ENCODE measurements at places on chromosomes 16 and 17. TPM values are rescaled to one million over a fixed set of nuclear protein-coding genes. Genes with fewer than 3 reads are reported as not detected.

GRCh38 chr17:74746376-74746775, 2.1 kb upstream of the NHERF1 start:
- no peak overlapping the region for H3K27ac ChIP-seq
- no peak for DNase-seq
- H3K27me3 ChIP-seq, result no peaks in the 10 kb centered on the region
- no peaks in the 10 kb centered on the region for H3K36me3 ChIP-seq
- H3K4me1 ChIP-seq, result peaks cover 11% of the 10 kb centered on the region
- H3K4me3 ChIP-seq, result no peak overlapping the region

The RRN3 gene
- 53.2 TPM for total RNA-seq

The SPATA32 gene
- not detected for total RNA-seq

The TPSD1 gene
- not detected for total RNA-seq

The SCARF1 gene
- 0.06 TPM for total RNA-seq

- DNase-seq, result peak; percentile 50
- no peak overlapping the region for H3K4me3 ChIP-seq
- peaks cover 27% of the 10 kb centered on the region for H3K4me1 ChIP-seq
- no peaks in the 10 kb centered on the region for H3K27me3 ChIP-seq
- H3K36me3 ChIP-seq, result no peaks in the 10 kb centered on the region
Observed at GRCh38 chr16:31002250-31002700, 8.2 kb downstream of the STX1B start.

GRCh38 chr17:42937712-42938596, 26.3 kb downstream of the AARSD1 start:
- DNase-seq, result peak; percentile 41
- H3K4me1 ChIP-seq, result no peaks in the 10 kb centered on the region
- no peak overlapping the region for H3K27ac ChIP-seq
- H3K36me3 ChIP-seq, result no peaks in the 10 kb centered on the region
- H3K4me3 ChIP-seq, result no peak overlapping the region
- H3K27me3 ChIP-seq, result peaks cover 12% of the 10 kb centered on the region

DNA sequence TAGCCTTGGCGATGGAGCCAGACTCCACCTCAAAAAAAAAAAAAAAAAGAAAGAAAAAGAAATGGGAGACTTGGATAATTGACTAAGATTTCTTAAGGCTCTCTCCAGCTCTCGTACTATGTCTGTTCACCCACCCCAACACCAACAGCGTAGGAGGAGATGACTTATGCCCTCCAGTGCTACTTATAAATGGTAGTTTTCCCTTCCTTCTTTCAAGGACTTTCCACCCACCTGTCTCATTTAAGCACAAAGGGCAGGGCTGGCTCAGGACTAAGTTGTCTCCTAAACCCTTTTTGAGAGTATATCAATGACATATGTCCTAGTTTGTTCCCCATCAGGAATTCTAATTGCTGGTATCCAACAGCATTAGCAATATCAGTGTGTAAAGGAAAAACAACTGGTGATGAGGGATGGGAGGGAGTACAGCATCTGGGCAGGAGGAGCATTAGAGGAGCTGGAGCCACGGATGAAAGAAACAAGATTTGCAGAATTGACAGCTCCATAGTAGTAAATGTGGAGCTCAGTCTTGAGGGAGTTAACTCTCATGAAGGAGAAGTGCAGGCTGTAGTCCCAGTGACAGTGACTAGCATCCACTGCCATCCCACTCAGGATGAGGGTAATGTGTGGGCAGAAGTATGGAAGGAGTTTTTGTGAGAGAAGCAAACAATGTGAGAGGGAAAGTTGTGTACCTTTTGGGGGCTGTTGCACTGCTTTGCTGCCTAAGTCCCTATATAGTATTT, 17.2 kb downstream of the UBE2Z start:
- peaks cover 84% of the 10 kb centered on the region for H3K36me3 ChIP-seq
- H3K4me1 ChIP-seq, result no peaks in the 10 kb centered on the region
- no peak overlapping the region for H3K4me3 ChIP-seq
- H3K27me3 ChIP-seq, result no peaks in the 10 kb centered on the region
- no peak for DNase-seq
- H3K27ac ChIP-seq, result no peak overlapping the region

DNA sequence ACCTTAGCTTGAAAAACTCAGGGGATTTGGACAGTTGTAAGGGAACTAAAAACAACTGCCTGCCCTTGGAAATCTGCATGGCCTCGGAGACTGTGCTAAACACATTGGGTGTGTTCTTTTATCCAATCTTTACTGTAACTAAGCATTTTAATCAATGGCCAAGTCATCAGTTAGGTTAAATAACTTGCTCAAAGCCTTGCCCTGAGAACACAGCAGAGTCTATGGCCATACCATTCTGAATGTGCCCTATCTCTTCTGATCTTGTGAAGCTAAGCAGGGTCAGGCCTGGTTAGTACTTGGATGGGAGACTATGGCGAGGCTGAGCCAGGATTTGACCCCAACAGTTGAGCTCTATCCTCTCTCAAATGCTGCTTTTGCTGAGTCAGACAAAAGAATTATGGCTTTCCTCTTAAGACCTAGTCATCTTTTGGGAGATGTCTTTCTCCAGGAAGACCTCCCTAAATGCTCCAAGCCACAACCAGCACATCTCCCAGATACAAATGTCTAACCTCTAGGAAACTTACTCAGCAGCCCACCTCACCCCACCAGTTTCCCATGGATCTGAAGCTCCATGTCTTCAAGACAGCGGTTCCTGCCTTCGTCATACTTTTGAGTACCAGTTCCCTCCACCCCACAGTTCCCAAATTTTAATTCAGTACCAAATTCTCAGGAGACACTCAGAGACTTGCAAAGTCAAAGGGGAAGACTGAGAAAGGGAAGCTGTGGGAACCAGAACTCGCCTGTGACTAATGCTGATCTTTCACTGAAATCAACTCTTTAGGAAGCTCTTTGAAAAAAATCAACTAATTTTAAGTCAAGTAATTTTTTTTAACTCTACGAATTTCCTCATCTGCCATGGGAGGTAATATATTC, 336.1 kb downstream of the MAF start:
- no peak overlapping the region for H3K4me3 ChIP-seq
- no peaks in the 10 kb centered on the region for H3K36me3 ChIP-seq
- no peaks in the 10 kb centered on the region for H3K27me3 ChIP-seq
- DNase-seq, result no peak
- H3K4me1 ChIP-seq, result no peaks in the 10 kb centered on the region

The PIMREG gene
- 87.2 TPM for total RNA-seq

GRCh38 chr16:61391896-61392295, 644.3 kb downstream of the CDH8 start:
- H3K4me1 ChIP-seq, result no peaks in the 10 kb centered on the region
- no peak overlapping the region for H3K4me3 ChIP-seq
- no peaks in the 10 kb centered on the region for H3K36me3 ChIP-seq
- H3K27me3 ChIP-seq, result no peaks in the 10 kb centered on the region
- no peak for DNase-seq
- no peak overlapping the region for H3K27ac ChIP-seq

DNA sequence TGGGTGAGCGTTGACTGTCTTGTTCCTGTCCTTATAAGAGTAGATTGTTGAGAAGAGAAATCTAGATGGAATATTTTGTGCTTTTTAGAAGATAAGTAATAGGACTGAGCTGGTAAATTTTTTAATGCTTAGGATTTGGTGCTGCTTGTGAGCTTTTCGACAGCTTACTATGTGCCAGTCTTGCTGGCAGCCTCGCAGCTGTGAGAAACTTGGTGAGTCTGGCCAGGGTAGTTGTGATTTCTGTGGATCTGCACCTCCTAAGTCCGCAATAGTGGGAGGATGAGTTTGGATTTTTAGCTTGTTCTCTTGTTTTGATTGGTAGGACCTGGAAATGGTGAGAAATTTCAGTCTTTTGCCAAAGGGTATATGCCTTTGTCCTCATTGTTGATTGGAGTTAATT, 3.6 kb downstream of the SOCS7 start:
- H3K27me3 ChIP-seq, result no peaks in the 10 kb centered on the region
- no peak for DNase-seq
- H3K36me3 ChIP-seq, result no peaks in the 10 kb centered on the region

GRCh38 chr17:69581061-69581961, 166.8 kb downstream of the MAP2K6 start:
- no peaks in the 10 kb centered on the region for H3K4me1 ChIP-seq
- H3K27me3 ChIP-seq, result no peaks in the 10 kb centered on the region
- H3K27ac ChIP-seq, result no peak overlapping the region
- H3K4me3 ChIP-seq, result no peak overlapping the region

The PTX4 gene
- not detected for total RNA-seq

The FA2H gene
- total RNA-seq, result not detected

- H3K4me3 ChIP-seq, result no peak overlapping the region
- H3K27ac ChIP-seq, result no peak overlapping the region
- no peak for DNase-seq
- H3K4me1 ChIP-seq, result peaks cover 3% of the 10 kb centered on the region
- no peaks in the 10 kb centered on the region for H3K27me3 ChIP-seq
Observed at GRCh38 chr16:70457446-70458166, 3.2 kb downstream of the FCSK start.

DNA sequence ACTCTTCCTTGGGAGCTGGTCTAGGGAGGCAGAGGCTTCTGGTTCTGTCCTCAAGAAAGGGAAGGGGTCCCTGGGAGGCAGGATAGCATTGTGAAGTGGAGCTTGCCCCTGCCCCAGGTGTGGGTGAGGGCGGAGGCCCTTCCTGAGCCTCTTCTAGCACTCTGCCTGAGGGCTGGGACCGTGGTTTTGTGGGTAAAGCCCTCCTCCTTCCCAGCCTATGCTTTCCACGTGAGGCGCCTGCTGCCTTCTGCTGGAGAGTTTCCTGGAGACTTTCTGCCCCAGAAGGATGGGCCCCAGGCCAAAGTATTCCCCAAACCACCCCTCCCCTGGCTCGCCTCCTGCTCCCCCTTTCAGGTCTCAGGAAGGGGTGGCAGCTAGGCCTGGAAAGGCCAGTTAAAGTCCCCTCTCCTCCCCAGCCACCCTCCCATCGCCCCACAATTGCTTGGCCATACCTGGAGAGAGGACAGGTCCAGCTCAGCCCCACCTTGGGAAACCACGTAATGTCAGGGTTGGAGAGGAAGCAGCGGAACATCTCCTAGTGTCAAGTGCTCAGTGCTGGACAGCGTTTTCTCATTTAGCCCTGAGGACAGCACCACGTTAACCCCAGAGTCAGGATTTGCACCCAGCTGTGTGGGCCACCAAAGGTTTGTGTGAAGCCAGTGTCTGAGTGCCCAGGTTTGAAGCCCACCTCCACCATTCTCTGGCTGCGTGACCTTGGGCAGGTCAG, 5.6 kb downstream of the SBK1 start:
- H3K27ac ChIP-seq, result no peak overlapping the region
- no peaks in the 10 kb centered on the region for H3K27me3 ChIP-seq
- no peaks in the 10 kb centered on the region for H3K4me1 ChIP-seq
- DNase-seq, result no peak

- DNase-seq, result no peak
- no peak overlapping the region for H3K4me3 ChIP-seq
- H3K27ac ChIP-seq, result no peak overlapping the region
- H3K4me1 ChIP-seq, result no peaks in the 10 kb centered on the region
- no peaks in the 10 kb centered on the region for H3K27me3 ChIP-seq
Observed at GRCh38 chr16:88370365-88370764, 12.4 kb upstream of the ZNF469 start.

DNA sequence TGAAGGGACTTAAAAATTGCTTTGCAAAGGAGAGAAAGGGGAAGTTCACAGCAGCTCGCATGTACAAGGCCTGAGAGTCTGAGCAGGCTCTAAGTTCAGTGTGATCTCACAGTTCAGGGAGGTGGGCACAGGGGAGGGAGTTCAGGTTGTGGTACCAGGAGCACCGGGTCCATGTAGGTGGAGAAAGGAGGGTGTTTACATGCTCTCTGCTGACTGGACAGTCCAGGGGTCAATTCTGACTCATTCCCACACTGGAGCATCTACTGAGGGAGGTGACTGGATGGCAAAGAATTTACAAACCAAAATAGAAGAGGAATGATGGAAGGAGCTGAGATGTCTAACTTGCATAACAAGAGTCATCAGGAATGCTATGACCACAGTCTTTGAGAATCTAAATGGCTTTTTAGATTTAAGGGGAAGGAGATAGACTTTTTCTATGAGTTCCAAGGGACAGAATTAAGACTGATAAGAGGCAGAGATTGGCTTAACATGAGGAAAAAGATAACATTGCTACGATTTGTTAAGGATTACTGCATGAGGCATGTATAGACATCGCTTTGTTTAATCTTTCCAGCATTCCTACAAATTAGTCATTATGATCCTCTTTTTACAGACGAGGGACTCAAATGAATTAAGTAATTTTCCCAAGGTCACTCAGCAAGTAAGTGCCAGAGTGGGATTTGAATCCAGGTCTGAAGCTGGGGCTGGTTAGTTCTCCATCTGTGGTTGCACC, 29.9 kb downstream of the MIS12 start:
- no peaks in the 10 kb centered on the region for H3K36me3 ChIP-seq
- peak overlapping the region; percentile 49 for H3K27ac ChIP-seq
- DNase-seq, result peak; percentile 11
- no peak overlapping the region for H3K4me3 ChIP-seq

DNA sequence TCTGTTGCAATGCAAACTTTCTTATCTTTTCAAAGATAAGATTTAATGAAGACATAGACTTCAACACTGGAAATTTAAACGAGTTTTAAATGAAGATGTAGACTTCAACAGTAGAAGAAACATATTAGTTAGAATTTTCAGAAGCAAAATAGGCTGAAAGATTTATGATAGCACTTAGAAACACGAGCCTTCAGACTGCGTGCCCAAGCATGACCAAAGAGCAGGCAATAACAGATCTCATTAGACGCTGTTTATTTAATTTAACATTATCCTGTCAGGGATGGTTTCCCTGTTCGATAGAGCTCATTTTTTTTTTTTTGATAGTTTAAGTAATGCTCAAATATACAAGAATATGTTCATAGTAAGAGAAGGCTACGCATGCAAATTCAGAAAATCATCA, 604.7 kb upstream of the SOX9 start:
- H3K27me3 ChIP-seq, result peaks cover 5% of the 10 kb centered on the region
- no peak for DNase-seq
- H3K4me1 ChIP-seq, result no peaks in the 10 kb centered on the region
- H3K36me3 ChIP-seq, result no peaks in the 10 kb centered on the region
- H3K4me3 ChIP-seq, result no peak overlapping the region
- H3K27ac ChIP-seq, result no peak overlapping the region

DNA sequence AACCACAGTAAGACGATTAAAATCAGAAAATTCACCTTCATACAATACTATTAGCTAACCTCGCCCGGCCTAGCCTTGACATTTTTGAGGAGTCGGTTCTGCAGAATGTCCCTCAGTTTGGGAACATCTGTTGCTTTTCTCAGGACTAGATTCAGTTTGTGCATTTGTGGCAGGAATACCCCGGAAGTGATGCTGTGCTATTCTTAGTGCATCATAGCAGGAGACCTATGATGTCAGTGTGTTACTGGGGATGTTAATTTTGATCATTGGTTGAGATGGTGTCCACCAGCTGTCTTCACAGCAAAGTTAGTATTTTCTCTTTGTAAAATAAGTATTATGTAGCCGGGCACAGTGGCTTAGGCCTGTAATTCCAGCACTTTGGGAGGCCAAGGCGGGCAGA, 21.5 kb upstream of the HELZ start:
- no peak overlapping the region for H3K4me3 ChIP-seq
- DNase-seq, result peak; percentile 36
- no peaks in the 10 kb centered on the region for H3K36me3 ChIP-seq
- peaks cover 6% of the 10 kb centered on the region for H3K4me1 ChIP-seq
- H3K27me3 ChIP-seq, result no peaks in the 10 kb centered on the region

Measured in SJCRH30 (cell line).